Right renal pelvis (tissue), 4 donors: ENCODE measurements at places on chromosomes 11 and 22.

DNA sequence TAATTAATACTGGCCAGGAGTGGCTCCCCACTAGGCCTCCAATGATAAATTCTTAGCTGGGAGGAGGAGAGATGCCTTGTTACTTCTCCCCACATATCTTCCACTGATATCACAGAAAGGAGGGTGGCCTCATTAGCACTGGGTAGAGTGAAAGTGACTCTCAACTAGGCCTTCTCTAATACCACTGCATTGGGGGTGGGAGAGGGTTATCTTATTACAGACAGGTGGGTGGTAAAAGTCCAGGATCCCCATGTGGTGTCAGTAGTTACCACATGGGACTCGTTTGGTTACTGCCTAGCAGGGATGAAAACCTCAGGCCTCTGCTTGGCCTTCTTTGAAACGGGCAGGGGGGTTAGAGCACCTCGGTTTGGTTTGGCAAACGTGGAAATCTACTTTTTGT, 167.3 kb downstream of the UVRAG start:
- no peak for DNase-seq

DNA sequence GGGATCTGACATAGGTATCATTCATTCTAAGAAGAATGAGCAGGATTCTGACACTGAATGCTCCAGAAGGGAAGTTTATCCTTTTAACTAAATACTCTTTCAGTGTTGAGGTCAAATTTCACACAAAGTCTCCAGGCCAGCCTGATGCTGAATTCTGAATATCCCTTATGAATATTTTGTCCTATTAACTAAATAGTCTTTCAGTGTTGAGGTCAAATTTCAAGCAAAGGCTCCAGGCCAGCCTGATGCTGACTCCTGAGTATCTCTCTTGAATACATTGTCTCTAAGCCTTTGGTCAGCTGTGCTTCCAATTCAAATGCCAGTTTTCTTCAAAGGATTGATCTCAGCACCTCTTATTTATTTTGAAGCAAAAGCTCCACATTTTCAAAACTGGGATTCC, 676.8 kb downstream of the NTM start:
- DNase-seq = no peak

DNA sequence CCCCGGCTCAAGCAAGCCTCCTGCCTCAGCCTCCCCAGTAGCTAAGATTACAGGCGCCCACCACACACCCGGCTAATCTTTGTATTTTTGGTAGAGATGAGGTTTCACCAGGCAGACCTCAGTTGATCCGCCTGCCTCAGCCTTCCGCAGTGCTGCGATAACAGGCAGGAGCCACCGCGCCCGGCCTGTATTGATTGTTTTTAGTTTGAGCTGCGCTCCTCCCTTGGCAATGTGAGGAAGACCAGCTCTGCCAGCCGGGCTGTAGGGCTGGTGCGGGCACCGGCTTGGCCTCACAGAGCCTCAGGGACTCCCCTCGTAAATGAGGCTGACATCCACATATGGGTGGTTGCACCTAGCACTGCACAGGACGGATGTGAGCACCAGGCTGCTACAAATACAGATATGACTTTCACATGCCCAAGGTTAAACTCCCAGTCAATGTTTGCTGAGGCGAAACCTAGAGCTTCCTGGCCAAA, 7.5 kb upstream of the SLC2A11 start:
- DNase-seq = no peak

DNA sequence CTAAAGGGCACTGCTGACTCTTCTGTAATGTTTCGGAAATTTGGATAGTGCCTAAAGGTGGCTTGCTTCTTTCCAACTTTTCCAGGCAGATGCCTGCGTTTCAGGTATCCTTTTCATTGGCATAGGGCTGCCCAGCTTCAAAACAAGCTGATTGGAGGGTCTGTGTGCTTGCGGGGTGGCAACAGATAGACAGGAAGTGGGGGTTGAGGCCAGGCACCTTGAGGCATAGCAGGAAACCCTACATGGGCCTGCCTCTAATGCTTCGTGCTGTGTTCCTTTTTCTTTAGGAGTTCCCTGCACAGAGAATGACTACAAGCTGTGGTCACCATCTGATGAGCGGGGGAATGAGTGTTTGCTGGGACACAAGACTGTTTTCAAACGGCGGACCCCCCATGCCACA, 92.2 kb upstream of the SORL1-AS1 start:
- no peak for DNase-seq

GRCh38 chr11:221539-221938, 14.0 kb downstream of the RIC8A start:
- DNase-seq = no peak

DNA sequence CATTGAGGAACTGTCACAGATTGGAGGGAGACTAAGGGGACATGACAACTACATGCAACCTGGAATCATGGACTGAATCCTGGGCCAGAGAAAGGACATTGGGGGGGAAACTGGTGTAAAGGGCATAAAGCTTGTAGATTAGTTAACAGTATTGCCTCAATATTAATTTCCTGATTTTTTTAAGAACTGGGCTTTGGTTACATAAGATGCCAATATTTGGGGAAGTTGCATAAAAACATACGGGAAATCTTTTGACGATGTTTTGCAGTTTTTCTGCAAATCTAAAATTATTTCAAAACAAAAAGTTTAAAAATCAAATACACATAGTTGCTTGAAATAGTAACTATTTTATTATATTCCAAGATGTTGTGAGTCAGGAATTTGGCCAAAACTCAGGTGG, 2.9 kb upstream of the FOLR3 start:
- DNase-seq = no peak

- DNase-seq = no peak
Measured at GRCh38 chr11:117979481-117980211, 6.5 kb upstream of the IL10RA start.

GRCh38 chr22:28015676-28016601, 96.9 kb upstream of the PITPNB start:
- DNase-seq = no peak

DNA sequence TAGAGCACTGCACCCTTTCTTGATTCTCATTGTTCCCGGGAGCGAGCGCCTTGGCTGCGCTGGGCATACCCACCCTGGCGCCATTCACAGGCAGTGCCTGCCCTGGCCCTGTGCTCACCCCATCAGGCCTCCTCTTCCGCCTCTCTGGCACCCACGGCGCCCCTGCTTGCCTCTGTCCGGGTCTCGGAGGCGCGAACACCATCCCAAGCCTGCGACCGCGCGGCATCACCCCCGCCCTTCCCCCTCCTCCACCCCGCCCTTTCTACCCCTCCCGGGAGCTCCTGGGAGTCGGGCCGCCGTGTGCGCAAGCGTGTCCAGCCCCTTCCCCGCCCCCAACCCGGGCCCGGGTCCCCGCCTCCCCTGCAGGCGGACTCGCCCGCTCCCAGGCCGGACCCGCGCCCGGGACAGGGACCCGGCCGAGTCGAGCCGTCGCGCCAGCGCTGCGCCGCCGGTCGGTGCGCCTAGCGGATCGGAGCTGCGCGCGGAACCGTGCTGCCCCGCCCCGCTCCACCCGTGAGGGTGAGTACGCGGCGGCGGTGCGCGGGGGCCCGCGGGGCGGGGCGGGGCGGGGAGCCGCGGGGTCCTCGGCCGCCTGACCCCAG, at the start of gene ST3GAL4:
Gene ST3GAL4, plus strand, starts transcription at position 363 of the 602 bp plus-strand sequence. CDS start 50,470 bp downstream, outside the sequence.
- DNase-seq = peak; percentile 52

DNA sequence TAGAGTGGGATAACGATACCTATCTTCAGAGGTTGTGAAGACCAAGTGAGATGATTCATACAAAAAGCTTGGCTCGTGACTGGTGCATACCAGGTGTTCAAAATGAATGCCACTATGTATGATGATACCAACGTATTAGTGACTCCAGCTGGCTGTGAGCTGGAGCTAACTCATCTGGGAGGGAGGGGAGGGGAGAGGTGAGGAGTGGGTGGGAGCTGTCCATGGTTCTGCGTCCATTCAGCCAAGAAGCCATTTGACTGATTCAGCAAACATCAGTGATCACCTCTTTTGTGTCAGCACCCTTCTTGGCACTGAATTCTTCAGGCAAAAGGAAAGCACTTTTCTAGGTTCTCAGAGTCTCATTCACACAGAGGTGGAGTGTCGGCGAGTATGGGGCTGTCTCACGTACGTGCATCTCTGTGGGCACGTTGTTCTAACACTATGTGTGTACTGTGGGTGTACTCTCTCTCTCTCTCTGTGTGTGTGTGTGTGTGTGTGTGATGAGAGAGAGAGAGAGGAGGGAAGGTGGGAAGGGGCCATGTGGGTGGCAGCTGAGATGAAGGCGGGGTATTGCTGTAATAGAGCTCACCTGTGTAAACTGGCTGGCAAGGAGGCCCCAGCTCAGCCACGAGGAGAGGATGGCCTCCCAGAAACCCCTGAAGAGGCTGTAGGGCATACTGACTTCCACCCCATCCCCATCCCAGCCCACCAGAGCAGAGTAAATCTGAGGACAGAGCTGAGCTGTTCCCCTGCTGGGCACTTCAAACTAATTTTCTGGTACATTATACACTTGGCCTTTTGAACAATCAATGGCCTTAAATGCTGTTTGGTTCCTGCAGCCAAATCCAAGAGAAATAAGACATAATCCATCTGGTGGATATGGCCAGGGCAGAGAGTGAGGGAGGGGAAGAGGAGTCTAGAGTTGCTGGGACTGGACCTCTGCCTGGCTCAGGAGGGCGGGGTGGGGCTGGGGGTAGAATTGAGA, 96.1 kb upstream of the THY1 start:
- DNase-seq = peak; percentile 57

DNA sequence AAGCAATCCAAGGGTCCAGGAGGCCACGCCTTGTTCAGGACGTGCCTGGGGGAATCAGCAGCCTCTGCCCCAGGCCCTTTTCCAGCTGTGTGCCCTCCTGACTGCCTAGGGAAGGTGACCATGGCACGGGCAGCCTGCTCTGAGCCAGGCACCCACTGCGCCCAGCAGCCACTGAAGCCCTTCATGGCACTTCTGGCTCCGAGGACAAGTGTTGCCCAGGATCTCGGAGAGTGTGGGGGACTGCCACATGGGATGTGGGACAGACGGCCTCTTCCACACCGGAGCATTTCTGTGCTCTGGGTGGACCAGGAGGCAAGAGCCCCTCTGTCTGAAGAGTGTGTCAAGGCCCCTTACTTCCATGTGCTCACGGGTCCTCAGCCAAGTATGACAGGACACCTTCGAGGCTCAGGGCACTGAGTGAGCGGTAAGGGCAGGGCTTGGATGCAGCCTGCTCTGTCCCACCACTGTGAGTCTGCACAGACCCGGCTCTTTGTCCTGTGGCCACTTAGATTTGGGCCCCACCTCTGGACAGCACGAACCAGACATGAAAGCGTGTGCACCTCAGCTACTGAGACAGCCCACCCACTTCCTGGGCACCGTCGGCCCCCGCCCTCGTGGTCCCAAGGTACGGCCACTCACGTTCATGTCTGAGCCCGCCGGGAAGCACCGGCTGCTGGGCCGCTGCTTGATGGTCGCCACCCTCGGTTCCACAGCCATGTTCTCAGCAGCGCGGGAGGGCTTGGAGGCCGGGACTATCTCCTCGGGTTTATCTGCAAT, 93.6 kb downstream of the CTTN start:
- no peak for DNase-seq

DNA sequence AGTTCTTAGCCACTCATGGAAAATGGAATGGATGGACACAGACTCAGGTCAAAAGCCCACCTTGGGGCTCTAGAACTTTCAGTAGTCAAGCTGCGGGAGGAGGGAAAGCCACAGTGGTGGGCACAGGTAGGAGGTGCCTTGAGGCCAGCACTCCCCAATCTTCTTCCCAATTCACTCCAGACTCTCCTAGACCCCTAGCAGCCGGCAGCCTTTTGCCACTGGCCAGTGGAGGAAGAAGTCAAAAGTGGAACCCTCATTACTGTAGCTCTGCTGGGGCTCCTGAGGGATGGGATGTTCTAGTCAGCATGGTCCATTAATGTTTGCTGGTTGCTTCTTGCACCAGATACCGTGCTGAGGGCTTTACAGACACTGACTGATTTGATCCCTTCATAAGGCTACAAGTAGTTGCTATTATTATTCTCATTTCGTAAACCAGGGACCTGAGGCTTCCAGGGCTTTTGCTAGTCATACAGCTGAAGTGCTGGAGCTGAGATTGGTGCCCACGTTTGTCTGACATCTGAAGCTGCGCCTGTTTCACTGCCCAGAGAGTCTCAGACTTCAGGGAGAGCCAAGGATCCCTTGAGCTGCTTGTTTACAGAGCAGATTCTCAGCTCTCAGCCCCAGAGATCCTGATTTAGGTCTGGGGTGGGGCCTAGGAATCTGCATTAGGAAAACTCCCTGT, 1.1 kb downstream of the UCP3 start:
- no peak for DNase-seq

DNA sequence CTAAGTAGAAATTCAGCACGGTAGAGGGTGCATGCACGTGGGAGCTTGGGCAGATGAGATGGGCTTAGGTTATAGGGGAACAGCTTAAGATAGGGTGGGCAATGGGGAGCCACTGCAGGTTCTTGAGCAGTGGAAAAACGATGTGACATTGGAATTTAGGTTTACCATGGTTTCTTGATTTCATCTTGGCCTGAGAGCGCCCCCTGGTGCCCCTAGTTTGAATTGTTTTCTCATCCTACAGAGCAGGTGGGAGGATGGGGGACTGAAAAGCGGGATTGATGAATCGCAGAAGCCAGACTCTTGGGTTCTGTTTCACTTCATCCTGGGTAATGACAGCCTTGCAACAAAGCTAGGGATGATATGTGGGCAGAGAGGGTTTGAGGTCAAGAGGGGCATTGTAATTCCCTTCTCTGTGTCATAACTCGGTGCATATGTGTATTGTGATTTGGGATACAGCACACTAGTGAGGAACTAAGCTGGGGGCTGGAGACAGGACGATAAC, 6.7 kb upstream of the MCAM start:
- DNase-seq = no peak

GRCh38 chr11:15888556-15889345, 467.6 kb downstream of the SOX6 start:
- DNase-seq = no peak

DNA sequence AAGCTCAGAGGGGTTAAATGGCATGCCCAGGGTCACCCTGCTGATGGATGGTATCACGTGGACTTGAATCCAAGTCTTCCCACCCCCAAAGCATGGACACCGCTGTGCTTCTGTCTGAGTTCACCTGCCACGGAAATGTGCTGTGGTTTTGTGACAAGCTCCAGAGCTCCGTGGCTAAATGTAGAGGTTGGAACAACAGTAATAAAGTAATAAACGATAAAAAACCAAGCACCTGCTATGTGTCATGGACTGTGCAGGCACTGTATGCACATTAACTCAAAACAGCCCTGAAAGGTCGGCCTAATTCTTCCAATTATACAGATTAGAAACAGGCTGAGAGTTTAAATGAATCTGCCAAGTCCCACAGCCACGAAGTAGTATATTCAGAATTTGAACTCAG, 182.1 kb upstream of the NAV2 start:
- DNase-seq = no peak

DNA sequence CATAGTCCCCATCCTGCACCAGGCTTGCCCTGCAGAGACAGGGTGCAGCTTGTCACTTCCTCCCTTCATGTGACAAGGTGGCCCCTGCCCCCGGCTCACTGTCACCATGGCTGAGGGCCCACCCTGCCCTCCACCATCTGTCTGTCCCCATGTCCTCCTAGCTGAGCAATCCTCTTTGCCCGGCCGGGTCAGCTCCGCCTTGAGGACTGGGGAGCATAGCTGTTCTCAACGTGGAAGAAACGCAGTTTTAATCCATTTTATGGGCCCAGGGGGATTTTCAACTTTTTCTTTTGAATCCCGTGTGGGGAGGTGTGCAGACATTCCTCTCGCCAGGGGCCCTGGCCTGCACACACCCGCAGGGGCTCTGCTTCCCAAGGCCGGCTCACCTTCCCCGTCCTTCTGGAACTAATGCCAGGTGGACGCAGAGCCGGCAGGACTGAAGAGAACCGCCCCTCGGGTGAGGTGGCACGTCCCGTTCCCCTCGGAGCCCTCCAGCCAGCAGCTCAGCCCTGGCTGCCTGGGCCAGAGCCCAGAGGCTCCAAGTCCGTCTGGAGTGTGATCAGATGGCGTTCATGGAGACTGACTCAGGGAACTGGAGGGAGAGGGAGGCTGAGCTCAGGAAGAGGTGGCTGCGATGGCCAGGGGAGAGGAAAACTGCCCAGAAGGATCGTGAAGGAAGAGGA, 1108.7 kb downstream of the BRD1 start:
- DNase-seq = no peak
